ENCODE measurements at places on chromosomes 1 and 21.

GRCh38 chr1:179038528-179039281, 13.0 kb downstream of the FAM20B start:
- DNase-seq, result no peak

GRCh38 chr1:202205523-202206190, 12.1 kb downstream of the LGR6 start:
- no peak for DNase-seq

DNA sequence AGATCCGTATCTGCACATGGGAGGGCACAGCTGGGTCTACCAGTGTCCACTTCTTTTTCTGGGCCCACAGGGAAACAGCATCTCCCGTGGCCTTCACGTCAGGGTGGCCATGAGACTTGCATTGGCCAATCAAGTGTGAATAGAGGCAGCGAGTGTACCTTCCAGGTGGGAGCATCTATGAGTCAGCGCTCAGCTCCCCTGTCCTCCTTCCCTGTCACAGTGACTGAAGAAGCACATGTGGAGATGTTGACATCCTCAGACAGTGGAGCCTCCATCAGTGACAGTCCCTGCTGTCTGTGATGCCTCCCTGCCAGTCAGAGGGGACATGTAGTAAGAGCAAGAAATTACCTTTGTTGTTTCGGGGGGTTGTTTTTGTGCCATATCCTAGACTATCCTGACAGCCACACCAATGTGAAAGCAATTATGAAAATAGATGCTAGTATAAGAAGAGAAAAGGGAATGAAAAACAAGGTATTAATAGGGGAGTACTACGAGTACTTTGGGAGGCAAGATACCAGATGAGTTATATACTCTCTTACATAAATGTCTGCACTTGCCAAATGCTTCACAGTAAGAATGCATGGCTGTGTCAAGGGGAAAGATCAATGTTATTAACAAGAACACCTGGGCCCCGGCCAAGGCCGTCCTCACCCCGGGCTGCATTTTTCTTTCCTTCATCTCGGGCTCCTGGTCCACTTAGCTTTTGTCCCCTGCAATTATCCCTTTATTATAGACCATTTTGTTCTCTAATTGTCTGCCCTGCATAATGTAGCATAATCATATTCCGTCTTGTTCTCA, 86.0 kb downstream of the MATN1 start:
- no peak for DNase-seq

DNA sequence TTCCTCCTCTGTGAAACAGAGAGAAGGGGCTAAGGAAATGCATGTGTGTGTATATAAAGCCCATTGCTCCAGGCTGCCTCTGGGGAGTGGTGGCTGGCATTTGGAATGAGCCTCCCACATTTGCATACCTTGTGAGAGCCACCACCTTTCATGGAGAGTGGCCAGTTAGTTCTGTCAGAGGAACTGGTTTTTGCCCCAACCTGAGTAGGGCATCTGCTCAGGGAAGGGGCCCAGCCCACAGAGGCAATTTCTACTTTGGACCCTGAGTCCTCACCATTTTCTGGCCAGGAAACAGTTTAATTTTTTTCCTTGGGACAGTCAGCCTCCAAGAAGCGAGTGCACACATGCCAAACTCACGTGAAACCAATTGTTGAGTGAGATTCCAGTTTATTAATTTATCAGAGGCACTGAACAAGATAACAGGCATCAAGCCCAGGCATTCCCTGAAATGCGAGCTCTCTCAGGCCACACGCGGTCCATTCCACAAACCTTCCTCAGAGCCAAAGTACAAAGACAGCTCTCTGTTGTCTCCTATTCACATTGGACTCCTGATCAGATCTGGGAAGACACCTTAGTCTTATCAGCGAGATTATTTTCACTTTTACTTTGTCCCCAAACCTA, 1.0 kb upstream of the SLC6A9 start:
- DNase-seq, result no peak

GRCh38 chr1:8161546-8162105, 135.5 kb upstream of the ERRFI1 start:
- DNase-seq, result no peak

DNA sequence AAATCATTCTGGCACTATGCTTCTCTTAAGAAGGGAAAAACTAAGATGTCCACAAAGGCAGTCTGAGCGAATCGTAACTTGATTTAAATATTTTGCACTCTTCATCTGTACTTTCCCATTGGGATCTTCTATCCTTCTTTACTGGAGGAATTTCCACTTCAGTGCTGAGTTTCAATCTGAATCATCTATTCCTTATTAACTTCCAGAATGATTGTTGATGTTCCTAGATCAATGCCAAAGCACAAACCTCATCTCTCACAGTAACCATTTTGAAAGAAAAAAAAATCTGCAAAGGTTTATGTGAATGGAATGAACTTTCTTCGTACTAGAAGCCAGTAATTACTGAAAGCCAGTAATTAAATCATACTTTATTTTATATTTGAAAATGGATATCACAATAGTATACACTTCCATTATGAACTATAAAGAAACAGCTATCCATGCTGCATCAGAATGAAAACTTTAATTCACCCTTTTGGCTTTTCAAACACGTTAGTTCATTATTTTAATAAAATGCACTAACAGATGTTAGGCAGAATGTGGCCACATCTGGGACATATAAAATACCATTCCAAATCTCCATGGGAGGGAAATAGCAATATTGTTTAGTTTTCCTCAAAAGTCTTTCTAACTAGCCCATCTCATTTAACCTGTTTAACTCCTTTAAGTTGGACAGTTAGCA, 5.5 kb upstream of the RNF2 start:
- DNase-seq, result no peak

GRCh38 chr1:14485285-14485684, 113.2 kb upstream of the KAZN start:
- no peak for DNase-seq

GRCh38 chr1:218516526-218516925, 171.4 kb downstream of the TGFB2 start:
- DNase-seq, result no peak

DNA sequence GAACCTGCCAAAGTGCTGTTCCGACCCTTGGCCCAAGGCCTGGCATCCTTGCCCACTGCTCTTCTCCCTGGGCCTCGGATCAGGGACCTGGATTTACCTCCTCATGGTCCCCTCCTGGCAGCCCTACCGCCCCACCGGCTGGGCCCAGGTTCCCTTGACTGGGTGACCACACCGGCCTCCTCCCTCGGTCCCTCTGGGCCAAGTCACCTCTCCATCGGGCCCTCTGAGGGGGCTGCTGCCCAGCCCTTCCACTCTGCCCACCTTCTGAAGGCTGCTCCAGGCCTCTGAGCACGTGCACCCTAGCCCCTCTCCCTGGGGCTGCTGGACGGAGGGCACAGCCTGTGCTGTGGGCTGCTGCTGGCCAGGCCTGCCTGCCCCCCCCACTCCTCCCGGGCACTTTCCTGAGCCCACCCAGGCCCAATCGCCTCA, 9.3 kb upstream of the MMEL1 start:
- DNase-seq, result no peak

DNA sequence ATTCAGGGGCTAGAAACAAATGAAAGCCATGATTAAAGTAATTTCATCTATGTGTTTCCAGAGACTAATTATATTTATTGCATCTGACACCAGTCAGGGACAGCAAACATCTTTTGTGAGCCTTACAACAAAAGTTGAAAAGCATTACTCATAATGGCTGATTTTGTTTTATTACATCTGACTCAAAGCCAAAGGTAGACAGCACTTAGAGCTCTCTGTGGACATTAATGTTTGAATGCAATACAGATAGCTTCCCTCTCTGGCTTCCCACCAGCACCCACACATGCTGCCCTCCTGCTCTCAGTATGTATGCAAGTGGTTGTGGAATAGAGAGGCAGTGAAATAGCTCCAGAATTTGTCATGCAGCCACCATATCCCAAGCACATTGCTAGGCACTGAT, 198.7 kb downstream of the SETD4 start:
- DNase-seq, result no peak

DNA sequence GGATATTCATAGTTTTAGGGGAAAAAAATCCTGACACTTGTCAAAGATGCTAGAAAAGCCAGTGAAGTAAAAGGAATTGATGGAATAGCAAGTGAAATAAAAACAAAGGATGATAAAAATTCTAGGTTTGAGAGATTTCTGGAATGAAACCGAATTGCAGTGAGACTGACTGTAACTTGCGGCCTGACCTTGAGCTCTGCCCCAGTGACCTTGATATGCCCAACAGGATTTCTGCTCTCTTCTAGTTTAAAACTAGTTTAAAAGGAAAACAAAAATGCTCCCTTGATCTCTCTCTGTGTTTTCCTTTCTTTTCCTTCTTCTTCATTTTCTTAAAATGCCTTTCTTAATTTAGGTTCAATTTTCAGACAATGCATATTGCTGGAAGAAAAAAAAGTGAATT, 54.9 kb upstream of the IFI44L start:
- no peak for DNase-seq

DNA sequence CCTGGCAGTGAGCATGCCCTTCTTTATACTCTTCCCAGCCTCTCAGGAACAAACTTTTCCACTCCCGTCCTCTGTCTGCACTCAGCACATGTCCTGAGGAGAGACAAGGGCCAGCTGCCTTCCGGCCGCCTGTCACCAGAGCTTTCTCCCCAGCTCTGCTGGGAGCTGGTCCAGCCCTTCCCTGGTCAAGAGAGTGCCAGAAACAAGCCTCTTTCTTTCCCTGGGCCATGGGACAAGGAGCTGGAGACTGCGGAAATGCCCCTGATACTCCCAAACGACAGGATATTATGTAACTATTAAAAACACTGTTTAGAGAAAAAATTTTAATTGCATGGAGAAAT, 10.4 kb downstream of the LAMB3 start:
- DNase-seq, result no peak

- no peak for DNase-seq
Measured at GRCh38 chr1:24657781-24658180, 14.7 kb downstream of the SRRM1 start.

GRCh38 chr1:63435161-63435560, 67.7 kb downstream of the ALG6 start:
- no peak for DNase-seq

- DNase-seq, result no peak
Measured at GRCh38 chr1:239516579-239516978, 130.2 kb downstream of the CHRM3 start.

- no peak for DNase-seq
Measured at GRCh38 chr1:159171688-159172501, 480 bp downstream of the CADM3 start.

GRCh38 chr1:107151295-107151694, 10.5 kb downstream of the NTNG1 start:
- no peak for DNase-seq

DNA sequence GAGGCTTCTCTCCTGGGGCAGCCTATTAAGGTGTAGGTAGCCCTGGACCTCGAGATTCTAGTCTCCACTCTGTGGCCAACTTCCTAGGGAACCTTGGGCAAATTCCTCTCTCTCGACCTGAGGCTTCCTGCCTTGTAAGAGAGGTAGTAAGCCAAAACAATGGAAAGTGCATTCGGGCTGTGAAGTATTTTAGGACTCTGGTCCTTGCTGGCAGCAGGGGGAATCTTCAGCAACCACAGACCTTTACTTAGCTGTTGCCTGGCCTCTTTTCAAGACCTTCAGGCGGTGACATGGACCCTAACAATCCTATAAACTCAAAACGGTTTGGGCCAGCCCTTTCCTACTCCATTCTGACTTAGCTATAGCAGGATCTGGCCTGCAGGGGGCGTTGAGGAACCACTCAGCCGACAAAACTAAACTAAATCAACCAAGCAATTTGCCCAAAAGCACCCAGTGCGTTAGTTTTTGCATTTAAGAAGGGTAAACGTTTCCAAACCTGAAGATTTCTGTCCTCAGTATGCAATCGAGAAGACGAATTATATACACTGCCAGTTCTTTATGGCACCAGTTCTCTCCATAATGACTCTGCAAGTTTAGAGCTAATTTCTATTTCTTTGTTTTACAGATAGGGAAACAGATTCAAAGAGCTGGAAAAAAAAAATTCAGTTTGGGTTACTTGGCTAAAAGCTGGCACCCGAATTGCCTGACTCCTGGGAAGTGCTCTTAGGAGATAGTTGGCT, 10.9 kb upstream of the SESN2 start:
- peak; percentile 84 for DNase-seq

DNA sequence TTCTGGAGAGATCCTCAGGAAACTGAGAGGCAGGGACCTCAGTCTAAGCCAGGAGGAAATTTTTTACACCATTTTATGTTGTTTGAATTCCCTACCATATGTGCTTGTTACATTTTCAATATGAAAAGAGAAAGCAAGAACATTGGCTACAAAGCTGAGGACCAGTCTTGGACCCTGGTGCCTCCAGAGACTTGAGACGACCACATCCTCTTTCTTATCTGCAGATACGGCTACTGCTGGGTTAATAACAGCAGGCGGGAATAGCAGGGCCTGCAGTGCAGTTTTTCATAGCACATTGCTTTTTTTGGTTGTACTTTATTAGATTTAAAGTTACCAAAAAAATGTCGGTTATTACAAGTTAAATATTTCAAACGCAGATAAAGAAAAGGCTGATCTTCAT, 3.9 kb downstream of the KDM4A start:
- no peak for DNase-seq

- DNase-seq, result no peak
Measured at GRCh38 chr1:180431683-180432082, 70.7 kb downstream of the ACBD6 start.

DNA sequence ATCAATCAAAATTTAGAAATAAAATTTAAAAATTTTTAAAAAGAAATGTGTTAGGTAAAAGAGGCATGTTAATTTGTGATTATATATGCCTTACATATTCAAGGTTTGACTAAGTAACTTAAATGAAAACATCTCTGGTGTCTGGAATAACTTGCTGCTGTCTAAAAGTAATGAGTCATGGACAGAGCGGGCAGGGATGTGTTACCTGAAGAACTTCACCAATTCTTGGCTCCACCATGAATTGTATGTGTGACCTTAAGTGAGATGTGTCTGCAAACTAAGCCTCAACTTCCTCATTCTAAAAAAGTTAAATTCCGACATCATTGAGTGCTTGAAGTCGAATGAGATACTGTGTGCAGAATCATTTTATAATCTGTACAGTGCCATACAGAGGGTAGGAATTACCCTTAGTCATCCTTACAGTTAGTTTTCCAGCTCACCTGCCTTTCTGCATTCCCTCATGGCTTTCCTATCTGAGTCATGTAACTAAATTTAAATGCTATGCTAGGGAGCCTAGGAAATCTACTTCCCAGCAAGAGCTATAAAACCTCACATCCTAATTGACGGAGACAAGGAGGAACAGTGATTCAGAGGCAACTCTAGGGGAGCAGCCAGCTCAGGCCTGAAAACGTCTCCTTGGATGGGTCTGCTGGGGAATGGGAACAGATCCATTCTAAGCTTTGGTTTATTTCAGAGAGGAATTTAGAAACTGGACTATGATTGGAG, 100.7 kb upstream of the TSPAN2 start:
- DNase-seq, result no peak

Data from CD4-positive, alpha-beta T cell treated with Interleukin-15 for 4 hours (primary cell).